Kasumi-1 (cell line): ENCODE measurements at places on chromosomes 6 and 20.

- no peak for DNase-seq
Measured at GRCh38 chr6:31972709-31973350, 892 bp upstream of the DXO start.

DNA sequence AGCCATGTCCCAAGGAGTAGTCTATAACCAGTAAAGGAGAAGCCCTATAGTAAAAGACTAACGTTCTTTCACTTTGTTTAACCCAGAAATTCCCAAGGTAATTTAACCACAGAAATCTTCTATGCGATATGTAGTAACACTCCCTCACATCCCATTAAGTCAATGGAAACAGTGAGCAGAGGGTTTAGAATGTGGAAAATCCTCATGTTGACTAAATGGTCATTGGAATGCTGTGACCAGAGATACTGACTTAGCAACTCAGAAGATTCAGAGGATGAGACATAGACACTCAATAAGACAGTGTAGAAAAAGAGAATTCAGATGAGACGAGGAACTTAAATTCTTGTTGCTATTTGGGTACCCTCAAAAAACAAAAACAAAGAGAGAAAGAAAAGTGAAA, 562.2 kb upstream of the NOX3 start:
- DNase-seq, result no peak

- DNase-seq, result no peak
Measured at GRCh38 chr6:90454836-90455427, 131.9 kb downstream of the MAP3K7 start.

DNA sequence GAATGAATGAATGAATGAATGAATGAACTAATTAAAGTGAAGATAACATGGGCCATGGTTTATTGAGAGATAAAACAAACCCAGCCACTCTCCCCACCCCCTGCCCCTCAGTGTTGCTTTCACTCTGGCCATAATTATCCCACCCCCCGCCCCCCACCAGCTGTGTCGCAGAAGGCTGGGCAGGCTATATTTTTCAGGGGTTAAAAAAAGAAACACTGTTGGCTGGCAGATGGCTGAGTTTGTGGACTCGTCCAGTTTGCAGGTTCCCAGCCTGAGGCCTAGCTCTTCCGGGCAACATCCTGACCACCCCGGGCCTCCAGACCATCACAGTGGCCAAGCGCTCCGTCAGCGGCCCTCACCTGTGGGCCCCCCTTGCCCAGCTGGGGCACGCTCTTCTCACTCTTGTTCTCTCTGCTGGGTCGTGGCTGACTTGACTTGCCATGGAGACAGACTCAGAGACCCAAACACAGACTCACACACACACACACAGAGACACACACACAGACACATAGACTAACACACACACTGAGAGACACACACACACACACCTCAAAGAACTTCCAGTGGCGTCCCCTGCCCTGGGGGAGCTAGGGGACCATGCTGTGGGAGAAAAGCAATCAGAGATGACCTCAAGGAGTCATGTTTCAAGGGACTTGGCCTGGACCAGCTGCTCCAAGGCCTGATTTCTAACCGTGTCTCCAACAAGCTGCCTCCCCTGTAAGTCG, 2.2 kb upstream of the GRM4 start:
- no peak for DNase-seq

- DNase-seq, result no peak
Measured at GRCh38 chr20:18016772-18017171, 40.9 kb downstream of the OVOL2 start.

DNA sequence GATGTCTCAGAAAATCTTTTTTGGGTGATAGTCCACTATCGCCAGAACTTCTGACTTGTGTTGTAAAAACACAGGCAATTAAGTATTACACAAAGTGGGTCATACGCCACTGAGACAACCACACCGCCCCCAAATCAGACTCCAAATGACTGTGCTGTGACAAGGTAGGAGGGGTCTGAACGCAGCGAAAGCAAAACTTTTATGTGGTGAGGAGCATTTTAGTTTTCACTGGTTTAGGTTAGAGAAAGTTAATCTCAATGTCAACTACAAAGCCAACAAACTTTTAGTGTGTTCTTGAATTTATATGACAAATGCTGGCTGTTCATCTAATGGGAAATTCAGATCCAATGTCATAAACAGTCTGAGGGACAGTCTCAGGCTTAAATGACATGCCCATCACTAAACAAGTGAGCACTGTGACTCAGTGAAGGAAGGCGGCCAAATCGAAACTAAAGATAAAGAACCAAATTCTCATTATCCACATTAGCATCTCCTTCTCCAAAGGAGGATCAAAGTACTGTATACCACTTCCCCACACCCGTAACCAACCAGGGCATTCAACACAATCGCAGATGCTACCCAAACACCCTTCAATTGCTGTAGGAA, 186.7 kb downstream of the GJA10 start:
- no peak for DNase-seq

DNA sequence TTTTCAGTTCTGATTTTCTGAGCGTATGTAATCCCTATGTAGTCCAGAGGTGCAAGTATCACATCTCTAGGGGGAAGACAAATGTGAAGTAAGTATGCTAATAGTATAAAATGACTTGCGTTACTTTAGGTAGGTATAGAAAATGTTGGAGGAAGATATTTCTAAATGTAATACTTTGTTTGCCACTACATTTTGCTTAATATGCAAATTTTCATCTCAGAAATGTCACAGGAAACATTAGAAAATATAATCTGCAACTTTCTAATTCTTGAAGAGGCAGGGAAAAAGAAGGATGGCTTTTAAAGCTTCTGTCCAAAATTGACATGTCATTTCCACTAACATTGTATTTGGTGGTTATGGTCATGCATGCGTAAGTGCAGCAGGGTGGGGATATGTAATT, 85.6 kb downstream of the CD2AP start:
- DNase-seq, result no peak

GRCh38 chr6:15255481-15255880, 9.6 kb downstream of the JARID2 start:
- no peak for DNase-seq

DNA sequence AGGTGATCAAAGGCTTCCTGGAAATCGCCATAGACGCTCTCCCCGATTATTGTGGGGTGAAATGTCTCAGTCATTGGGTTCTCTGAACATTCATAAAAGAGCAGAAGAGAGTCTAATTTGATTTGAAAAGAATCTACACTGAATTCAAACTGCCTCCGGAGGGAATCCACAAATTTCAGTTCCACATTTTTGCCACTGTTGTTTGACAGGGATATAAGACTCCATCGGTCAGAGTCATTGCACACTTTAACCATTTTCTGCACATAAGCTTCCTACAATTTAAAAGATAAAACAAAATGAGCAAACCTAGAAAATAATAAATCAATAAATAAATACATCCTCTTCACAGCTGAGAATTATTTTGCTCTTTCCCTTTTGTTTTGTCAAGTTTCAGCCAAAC, 2.3 kb downstream of the TENT5A start:
- no peak for DNase-seq

- DNase-seq, result no peak
Measured at GRCh38 chr20:38260025-38260377, 534 bp downstream of the KIAA1755 start.

DNA sequence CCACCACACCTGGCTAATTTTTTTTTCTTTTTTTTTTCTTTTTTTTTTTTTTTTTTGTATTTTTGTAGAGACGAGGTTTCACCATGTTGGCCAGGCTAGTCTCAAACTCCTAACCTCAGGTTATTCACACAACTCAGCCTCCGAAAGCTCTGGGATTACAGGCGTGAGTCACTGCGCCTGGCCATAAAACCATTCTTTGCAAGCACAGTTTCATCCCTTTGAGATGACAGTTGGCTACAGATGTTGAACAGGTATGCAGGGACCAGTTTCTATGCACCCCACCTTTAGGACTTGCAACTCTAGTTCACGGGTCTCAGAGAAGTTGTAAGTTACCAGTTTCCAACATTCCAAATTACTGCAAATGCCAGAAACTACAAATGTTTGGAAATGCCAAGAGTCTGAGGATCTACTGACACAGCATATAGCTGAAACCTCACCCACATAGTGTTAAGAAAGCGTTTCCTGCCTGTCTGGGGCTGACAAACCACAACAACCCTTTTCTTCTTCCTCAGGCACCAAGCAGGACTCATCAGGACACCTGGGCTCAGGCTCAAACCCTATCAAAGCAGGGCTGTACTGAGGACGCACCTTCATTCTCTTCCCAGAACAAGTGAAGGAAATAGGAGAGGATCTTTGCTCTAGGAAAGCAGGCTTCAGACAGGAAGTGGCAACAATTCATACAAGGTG, 22.9 kb downstream of the ARHGAP18 start:
- peak; percentile 81 for DNase-seq

GRCh38 chr20:51487565-51488268, 54.8 kb downstream of the NFATC2 start:
- no peak for DNase-seq

DNA sequence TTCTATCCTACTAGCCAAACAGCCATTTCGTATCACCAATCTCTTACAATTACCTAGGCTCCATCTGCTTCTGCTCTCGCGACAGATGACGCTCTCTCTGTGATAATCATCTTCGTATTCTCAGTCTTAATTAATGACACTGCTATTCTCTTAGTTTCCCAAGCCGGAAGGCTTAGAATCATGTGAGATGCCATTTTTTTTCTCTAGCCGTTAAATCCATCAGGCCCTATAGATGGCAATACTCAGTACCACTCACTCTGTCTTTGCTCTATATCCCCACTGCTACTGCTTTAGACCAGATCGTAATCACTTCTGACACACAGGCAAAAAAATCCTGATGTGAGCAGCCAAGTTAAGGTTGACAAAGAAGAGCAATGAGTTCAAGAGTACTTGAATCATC, 2.1 kb upstream of the THEMIS start:
- DNase-seq, result no peak

GRCh38 chr6:42344756-42345155, 107.0 kb downstream of the TRERF1 start:
- no peak for DNase-seq

DNA sequence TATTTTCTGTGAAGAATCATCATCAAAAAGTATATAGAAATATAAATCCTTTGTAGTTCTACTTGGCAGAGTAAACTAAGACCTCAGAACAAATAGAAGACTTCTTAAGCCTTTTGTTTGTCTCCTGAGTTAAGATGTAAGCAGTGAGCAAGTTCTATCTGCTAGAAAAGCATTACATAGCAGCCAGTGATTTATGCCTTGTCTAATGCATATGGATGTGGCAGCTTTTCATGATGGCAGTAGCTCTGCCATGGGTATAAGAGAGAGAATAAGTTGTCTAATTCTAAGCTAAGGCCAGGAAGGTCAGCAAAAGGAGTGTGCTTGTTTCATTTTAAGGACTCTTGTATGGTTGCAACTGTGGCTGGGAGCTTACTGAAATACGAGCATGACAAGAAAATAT, 920.2 kb downstream of the GRIK2 start:
- DNase-seq, result no peak

DNA sequence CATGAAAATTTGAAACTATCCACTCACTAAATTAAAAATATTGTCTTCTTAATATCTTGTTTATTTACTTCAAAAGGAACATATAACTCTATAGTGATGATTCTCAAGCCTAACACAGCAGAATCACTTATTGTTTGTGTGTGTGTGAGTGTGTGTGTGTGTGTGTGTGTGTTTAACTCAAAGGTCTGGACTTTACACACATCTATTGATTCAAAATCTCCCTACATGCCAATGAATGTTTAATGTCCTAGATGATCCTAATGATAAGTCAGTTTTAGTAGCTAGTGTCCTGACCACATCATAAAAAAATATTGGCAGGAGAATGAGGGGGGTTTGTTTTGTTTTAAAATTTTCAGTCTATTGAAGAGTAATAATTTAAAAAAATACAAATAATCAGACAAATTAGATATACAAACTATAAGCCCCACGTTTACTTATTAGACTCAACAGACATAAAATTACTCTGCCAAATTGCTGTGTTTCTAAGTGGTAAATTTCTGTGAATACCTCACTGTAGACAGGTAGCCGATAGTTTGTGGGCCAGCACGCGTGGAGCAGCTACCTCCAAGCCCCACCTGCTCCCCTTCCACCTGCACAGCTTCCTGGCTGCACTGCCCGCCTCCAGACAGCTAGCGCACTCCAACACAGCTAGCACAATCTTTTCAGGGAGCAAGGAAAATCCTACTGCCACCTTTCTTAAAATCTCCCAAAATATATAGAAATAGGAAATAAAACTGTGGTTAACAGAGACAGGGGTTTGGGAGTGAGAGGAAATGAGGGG, 349.6 kb downstream of the PKHD1 start:
- no peak for DNase-seq

DNA sequence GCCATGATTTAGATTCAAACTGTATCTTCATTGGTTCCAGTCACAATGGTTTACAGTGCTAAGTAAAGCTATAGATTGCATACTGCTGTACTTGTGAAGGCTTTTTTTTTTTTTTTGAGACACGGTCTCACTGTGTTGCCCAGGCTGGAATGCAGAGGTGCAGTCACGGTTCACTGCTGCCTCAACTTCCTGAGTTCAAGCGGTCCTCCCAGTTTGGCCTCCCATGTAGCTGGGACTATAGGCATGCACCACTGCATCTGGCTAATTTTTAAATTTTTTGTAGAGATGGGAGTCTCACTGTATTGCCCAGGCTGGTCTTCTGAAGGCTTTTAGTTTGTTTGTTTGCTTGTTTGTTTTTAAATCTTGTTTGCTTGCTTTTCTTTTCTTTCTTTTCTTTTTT, 24.9 kb downstream of the ITCH start:
- DNase-seq, result no peak

DNA sequence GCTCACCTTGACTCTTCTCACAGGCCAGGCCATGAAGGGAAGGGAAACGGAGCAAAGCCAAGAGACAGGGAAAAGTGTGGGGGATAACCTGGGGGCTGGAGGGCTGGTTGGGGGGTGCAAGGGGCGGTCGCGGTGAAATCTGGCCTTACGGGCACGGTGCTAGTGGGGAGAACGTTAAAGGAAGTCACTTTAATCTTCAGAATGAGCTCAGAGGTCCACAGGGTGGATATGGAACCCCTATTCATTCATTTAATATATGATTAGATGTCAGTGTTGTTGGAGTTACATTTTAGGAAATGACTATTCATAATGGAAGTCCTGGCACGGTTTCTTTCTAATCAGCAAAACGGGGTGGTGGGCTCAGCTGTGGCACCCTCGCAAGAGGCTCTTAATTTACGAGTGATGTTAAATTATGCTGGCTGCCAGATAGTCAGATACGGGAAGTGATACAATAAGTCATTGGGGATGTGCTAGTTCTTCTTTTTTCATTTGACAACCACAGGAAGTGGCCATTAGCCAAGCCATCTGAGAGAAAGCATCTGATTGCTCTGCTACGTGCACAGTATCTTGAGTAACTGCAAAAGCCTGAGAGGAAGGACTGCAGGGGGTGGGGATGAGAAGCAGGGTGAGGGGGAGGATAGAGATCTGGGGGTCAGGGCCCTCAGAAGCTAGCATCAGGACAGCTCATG, 253.0 kb downstream of the QKI start:
- DNase-seq, result peak; percentile 98

- no peak for DNase-seq
Measured at GRCh38 chr6:134346932-134347545, 29.1 kb upstream of the SGK1 start.
